ENCODE measurements at places on chromosomes 1 and 21. TPM values are rescaled to one million over a fixed set of nuclear protein-coding genes. Genes with fewer than 3 reads are reported as not detected.

DNA sequence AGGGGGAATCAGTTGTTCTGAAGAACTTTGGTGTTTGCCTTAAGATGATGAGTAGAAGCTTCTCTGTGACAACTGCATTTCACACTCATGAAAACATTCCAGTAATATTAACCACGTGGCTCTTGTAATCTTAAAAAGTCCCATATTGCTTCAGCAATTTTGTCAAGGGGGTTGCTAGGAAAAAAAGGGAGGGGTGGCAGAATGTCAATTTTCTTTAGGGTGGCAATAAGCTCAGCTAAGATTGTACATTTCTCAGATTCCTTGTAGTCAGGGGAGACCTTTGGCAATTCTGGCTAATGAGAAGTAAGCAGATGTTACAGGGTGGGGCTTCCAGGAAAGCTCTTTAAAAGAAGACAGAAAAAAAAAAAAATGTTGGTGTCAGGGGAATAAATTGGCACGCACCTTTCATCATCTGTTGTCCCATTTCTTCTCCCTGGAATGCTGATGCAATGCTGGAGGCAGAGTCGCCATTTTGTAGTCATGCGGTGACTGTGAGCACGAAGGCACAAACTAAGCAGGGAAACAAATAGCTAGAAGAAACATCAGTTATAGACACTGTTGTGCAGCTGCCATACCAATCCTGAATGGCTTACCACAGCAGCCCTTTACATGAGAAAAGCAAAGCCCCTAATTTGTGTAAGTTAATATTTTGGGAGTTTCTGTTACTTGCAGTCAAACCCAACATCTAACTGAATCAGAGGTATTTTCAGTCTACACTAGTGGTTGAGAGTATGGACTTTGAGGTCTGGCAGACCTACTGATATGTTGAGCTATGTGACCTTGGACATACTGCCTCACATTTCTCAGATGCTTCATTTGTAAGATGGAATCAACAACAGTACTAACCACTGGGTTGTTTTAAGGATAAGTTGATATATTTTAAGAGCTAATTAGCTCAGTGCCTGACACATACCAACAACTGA is 56.1 kb upstream of the MRPS6 start:
- ATAC-seq: no peak

The HFM1 gene
- 3.2 TPM for total RNA-seq

The LHX8 gene
- total RNA-seq: not detected

The GABPA gene
- 21.7 TPM for total RNA-seq

The TTC34 gene
- not detected for total RNA-seq
